Stimulated activated CD4-positive, alpha-beta T cell treated with anti-CD3 and anti-CD28 coated beads, TNF-alpha, amount 100 ng/mL, for 1 hour (primary cell): ENCODE measurements at places on chromosomes 11 and 22.
A peak's percentile ranks its signal among the peaks of the same experiment; 100 is the strongest.

GRCh38 chr11:23556163-23556750 is 696.0 kb upstream of the CCDC179 start:
- DNase-seq = no peak

GRCh38 chr22:37545703-37546436 is 14.4 kb upstream of the CDC42EP1 start:
- DNase-seq = no peak

- no peak for DNase-seq
Measured at GRCh38 chr11:90100431-90100830, 14.7 kb downstream of the UBTFL1 start.

DNA sequence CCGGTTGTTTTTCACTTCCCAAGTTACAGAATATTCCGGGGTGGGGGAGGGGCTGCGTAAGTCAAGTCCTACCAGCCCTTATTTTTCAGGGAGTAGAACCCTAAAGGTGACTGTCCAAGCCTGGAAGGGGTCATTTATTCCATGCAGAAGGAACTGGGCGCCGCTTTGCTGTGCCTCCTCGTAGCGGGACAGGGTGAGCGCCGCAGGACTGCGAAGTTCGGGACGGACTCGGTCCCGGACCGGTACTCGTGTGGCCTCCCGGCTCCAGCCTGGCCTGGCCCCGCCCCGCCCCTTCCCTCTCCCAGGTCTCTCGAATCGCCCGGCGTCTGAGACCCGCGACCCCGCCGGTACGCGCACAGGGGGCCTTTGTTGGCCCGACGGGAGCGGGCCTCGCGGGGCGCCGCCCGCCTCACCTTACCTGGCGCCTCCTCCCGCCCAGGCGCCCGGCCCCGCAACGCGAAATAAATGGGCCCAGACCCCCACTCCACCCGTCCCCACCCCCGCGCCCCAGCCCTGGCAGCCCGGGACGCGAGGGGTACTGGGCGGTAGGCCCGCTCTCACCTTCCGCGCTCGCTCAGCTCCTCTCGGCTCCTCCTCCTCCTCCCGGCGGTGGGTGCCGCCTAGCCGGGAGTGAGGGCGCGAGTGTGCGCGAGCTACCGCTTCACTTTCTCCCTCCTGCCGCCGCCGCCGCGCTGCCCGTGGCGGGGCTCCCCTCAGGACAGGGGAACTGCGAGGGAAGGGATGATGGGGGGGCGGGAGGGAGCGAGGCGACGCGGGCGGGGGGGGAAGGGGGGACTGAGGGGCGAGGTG is 698 bp downstream of the PAK1 start:
- DNase-seq = peak; percentile 33

DNA sequence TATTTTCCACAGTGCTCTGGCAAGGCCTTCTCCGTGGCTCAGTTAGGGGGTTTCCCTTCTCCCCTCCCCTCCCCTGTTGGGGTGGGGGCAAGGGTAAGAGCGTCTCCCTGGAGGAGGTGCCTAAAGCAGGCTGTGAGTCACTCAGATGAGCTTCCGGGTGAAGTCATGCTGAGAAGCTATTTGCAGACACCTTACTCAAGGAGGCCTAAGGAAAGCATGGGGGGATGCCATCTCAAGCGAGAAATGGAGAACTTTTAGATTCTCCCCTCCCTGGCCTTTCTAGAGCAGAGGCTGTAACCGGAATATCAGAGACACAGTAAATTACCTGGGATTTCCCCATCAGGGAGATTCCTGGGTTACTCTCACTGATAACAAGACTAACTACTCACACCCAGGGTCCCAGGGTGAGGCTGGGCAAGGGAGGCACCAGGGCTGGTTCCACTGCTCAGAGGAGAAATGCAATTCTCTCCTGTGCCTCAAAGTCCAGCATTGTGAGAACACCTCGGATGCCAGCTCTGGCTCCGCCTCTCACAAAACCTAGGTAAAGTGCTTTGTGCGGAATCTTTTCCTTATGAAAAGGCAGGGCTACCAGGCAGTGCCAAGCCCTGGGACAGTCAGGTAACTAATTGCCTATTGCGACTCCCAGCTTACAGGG is 123.6 kb downstream of the ABTB2 start:
- DNase-seq = peak; percentile 54

DNA sequence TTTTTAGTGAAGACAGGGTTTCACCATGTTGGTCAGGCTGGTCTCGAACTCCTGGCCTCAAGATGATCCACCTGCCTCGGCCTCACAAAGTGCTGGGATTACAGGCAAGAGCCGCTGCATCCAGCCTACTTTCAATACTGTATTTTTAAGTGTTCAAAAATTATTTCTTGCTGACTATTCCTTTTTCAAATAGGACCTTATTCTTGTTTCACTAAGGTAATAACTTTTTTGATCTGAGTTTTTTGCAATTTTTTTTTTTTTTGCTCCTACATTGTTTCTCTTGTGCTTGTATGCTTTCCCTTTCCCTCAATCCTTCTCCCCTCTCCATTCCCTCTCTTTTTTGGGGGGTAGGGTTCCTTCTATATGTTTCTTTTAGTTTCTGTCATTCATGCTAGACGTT is 73.1 kb downstream of the FAM168A start:
- DNase-seq = no peak

DNA sequence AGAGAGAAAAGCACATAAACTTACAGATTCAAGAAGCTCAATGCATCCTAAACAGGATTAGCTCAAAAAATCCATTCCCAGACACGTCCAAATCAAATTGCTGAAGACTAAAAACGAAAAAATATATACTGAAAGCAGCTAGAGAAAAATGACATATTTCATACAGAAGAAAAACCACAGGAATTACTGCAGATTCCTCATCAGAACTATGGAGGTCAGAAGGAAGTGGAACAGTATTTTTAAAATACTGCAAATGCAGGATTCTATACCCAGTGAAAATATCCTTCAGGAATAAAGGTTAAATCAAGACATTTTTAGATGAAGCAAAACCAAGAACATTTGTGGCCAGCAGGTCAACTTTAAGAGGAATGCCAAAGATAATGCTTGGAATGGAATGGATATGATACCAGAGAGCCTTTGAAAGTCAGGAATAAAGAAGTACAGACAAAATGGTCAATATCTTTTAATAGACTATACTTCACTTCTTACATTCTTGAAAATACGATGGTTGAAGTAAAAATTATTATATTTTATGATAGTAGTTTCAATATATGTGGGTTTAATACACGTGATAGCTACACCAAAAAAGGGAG is 352.9 kb downstream of the CTTN start:
- no peak for DNase-seq

- DNase-seq = peak; percentile 8
Measured at GRCh38 chr11:74453373-74453975, 13.9 kb downstream of the KCNE3 start.

GRCh38 chr11:83235825-83236224 is 42.3 kb downstream of the ANKRD42 start:
- no peak for DNase-seq

- DNase-seq = no peak
Measured at GRCh38 chr11:1825039-1825740, 9.6 kb upstream of the SYT8 start.

DNA sequence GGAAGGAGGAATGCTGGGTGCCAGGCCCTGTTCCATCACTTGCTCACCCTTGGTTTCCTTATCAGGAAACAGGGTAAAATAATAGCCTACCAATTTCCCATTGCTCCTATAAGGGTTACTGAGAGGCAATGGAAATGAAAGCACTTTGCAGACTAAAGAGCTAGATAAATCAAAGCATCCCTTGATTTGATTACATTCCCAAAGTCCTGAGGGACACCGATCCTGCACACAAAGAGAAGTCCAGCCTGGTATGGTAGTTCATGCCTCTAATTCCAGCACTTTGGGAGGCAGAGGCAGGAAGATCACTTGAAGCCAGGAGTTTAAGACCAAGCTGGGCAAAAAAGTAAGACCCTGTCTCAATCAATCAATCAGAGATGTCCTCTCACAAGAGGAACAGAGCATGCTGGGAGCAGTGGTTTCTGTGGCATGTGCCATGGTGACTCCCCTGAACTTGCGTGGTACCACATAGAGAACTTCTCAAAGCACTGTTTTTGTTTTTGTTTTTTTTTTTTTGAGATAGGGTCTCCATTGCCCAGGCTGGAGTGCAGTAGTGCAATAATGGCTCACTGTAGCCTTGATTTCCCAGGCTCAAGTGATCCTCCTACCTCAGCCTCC is 10.7 kb downstream of the TBC1D10A start:
- DNase-seq = no peak

- no peak for DNase-seq
Measured at GRCh38 chr11:118524757-118525470, 2.4 kb upstream of the TTC36 start.

DNA sequence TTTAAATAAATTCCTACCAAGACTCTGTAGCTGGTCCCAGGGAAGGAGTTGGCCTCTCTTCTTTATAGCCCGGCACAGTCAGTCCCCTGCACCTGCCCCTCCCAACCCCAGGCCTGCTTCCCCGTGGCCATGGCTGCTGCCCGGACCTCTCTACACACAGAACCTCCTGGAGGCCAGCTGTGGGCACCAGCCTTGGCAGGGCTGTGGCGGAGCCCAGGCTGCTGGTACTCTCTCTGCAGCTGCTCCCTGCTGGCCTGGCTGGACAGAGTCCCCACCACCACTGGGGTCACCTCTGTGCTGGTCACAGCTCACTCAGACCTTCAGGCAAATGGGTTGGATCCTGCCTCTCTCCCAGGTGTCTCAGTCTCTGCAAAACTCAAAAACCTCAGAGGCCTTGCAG is 69.3 kb downstream of the LRP5 start:
- DNase-seq = no peak
